ENCODE measurements at places on chromosomes 5 and 9.

GRCh38 chr5:144416196-144416595 is 245.5 kb downstream of the KCTD16 start:
- DNase-seq = no peak

- no peak for DNase-seq
Measured at GRCh38 chr9:21281275-21281674, 23.8 kb downstream of the IFNA5 start.

DNA sequence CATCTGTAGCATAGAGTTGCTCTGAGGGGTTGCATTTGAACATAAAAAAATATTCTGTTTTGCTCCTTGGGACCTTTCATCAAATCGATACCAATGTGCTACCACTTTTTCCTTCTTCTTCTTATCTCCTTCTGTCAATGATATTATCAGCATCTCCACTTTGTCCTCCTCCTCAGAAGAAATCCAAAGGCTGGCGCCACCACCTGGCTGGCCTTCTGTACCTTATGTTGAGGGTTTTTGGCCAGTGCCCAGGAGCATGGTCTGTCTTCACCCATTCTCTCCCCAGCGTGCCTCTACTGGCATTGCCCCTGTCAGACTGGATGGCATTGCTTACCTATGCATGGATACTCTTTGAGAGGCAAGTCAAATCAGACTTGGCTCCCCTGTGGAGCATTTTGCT is 167.2 kb downstream of the CFAP90 start:
- no peak for DNase-seq

DNA sequence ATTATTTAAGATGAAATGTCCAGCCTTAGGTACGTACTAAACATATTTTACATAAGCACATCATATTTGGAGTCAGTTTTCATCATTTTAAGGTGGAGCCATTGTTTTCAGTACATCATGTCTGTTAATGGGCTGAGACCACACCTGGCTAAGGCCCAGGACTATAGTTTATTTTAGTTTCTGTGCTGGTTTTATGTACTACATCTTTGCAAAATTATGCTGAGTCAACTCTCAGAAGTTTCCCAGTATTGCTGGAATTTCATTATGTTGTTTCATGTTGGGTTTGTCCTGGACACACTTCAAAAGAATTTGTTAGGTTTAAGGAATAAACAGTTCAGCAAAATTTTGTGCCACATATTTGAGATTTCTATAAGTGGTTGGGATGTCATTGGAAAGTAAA is 171.2 kb downstream of the CCDC171 start:
- DNase-seq = no peak

- DNase-seq = peak; percentile 63
Measured at GRCh38 chr9:109052416-109052815, 39.1 kb upstream of the CTNNAL1 start.

- no peak for DNase-seq
Measured at GRCh38 chr5:37568018-37568753, 189.1 kb downstream of the WDR70 start.

- DNase-seq = no peak
Measured at GRCh38 chr9:14030375-14031059, 283.4 kb downstream of the NFIB start.

- DNase-seq = no peak
Measured at GRCh38 chr5:94254214-94254613, 364.2 kb downstream of the KIAA0825 start.

DNA sequence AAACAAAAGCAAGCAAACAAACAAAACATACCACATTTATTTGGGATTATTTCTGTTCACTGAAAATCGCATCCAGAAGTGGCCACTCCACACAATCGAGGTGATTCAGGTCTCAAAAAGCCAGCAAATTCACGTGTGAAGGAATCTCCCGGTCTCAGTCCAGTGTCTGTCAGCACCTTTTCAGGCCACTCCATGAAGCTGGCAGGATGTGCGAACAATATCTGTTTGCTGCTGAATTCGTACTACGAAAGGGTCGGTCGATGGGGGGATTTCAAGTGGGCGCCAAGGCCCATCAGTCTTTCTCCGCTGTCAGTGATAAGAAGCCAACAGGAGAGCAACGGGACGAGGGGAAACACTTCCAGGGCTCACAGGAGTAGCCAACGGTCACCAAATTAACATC is 505.1 kb downstream of the IRX1 start:
- no peak for DNase-seq

DNA sequence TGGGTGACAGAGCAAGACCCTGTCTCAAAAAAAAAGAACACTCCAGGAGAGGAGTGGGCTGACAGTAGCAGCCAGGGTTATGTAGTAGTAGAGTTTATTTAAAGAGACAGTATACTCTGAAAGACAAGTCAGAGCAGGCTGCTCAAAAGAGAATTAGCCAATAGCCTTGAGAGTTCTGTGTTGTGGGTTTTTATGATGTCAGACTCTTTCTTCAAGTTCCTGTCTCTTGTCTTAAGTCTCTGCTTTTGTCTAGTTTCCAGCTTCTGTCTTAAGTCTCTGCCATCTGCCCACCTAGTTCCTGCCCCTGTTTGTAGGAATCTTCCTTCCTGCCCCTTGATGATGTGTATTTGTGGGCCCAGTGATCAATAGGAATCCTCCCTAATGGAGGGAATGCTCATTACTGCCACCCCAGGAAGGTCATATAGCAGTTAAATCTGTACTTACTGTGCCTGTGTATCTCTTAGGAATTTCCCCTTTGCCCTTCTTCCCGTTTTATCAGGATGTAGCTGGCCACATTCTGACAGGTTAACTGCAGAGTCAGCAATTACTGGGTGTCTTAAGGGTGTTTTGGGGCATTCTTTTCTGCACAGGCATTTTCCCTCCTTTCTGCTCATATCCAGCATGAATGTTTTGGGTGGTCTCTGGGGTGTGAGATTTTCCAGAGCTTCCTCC is 580.5 kb upstream of the SGCD start:
- DNase-seq = no peak

GRCh38 chr5:180599590-180599914 is 8.3 kb upstream of the SCGB3A1 start:
- DNase-seq = no peak

GRCh38 chr9:74985041-74985440 is 32.3 kb upstream of the C9orf40 start:
- DNase-seq = no peak

GRCh38 chr5:95382801-95383200 is 8.4 kb upstream of the FAM81B start:
- DNase-seq = no peak

GRCh38 chr9:91303741-91304415 is 57.8 kb downstream of the AUH start:
- DNase-seq = no peak

GRCh38 chr9:17900606-17901005 is 321.7 kb downstream of the SH3GL2 start:
- DNase-seq = no peak

GRCh38 chr9:122347348-122348287 is 23.2 kb upstream of the PTGS1 start:
- DNase-seq = no peak

DNA sequence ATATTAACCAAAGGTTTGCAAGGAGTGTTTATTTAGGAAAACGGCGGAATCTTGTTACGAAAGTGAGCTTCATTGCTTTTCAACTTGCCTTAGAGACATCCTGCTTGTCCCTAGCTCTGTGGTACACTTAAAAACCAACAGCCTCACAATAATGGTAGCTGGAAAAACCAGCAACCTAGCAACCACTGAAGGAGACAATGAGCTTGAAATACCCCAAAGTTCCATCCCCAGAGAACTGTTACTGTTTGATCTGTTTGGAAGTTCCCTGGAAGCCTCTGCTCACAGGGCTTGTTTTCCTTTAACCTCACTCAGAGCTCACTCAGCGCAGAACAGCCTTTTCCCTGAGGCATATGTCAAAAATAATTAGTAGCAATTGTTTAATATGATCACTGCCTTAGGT is 43.2 kb downstream of the SH3TC2 start:
- DNase-seq = no peak

- no peak for DNase-seq
Measured at GRCh38 chr5:94903726-94904125, 285.3 kb downstream of the SLF1 start.

DNA sequence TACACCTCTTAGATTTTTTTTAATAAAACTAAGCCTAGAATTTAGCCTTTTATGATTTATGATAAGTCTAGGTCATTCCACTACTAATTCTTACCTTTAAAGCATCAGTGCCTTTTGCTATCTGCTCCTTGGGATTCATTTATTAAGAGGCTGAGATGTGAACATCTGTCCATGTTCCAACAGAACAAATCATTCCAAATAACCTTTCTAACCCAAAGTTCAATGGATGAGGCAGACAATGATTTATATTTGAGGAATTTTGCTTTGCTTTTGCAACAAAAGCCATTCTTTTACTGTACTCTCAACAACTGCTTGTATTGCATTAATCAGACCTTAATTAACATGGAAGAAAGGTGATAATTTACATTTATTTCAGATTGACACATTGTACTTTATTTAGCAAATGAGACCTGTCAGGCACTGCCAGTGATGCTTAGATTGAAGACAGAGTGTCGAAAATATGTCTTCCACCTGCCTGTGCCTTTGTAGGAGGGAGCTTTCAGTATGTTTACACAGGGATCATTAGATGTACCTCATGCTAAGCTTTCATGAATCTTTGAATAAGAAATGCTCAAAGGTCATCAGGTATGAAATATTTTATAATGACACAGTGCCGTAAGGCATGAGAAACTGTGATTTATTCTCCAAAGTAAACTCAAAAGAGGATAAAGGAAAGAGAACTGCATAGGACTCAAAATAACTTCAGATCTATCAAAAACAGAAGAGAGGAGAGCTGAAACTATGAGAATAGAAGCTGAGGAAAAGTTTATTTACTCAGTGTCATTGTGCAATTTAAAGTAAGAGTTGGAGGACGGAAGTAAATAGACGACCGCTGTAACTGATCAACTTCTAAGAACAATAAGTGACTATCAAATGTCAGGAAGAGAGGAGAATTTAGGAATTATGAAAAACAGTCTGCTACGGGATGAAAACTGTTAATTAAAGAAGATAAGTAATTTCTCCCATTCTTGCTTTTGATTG is 36.7 kb upstream of the IZUMO3 start:
- no peak for DNase-seq

DNA sequence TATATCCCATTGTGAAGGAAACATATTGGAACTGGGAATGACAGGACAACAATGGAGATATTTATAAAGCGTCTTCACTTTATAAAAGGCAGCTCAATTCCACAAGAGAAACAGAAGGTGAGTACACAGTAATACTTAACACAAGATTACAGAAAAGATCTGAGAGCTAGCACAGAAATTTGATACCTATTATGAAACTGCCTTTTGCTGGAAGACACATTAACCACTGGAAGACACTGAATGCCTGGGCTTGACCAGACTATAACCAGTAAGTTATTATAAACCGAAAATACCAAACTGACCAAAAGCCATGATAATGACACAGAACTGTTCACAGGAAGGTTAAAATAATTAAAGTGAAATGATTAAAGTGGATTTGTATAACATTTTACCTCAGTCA is 195.4 kb downstream of the NR2F1-AS1 start:
- no peak for DNase-seq

GRCh38 chr5:53601570-53601969 is 41.1 kb downstream of the NDUFS4 start:
- DNase-seq = no peak

DNA sequence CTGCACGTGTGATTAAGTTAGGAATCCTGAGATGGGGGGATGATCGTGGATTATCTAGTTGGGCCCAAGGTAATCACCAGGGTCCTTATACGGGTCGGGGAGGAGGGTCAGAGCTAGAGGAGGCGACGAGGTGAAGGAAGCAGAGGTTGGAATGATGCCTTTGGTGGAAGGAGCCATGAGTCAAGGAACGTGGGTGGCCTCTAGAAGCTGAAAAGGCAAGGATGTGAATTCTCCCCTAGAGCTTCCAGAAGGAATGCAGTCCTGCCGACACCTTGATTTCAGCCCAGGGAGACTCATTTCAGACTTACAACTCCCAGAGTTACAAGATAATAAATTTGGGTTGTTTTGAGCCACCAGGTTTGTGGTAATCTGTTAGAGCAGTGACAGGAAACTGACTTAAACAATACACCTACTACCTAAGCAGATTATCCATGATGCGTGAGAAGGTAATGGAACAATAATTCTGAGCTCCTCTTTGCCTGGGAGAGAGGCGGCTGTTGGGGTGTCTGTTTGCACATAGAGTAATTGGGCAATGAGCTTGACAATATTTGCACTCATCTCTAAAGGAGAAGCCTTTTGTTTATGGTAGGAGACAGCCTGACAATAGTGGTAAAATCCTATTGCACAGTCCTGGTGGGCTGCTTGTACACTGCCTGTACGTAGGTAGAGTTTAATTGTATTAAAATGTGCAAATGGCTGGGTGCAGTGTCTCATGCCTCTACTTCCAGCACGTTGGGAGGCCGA is 129.3 kb upstream of the IER5L start:
- no peak for DNase-seq

DNA sequence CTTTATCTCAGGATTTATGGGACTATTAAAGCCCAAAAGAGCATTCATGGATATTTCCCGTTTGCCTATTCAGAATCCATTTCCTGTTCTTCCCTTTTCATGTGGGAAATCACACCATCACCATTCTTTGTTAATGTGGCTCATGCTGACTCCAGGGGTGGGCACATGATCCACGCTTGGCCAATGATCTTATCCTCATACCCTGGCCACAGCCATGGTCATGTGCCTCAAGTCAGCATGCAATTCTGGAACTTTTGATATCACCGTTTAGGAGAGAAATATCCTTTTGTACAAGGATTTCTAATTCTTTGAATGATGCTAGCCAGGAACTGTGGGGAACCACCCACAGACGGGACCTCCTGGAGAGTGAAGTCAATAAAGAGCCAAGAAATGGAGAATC is 272.2 kb downstream of the PRELID2 start:
- no peak for DNase-seq

GRCh38 chr9:136765041-136765440 is 723 bp upstream of the LCN15 start:
- DNase-seq = no peak

- DNase-seq = no peak
Measured at GRCh38 chr9:107049046-107049802, 186.3 kb downstream of the ZNF462 start.

GRCh38 chr5:55675119-55675518 is 37.0 kb downstream of the SLC38A9 start:
- DNase-seq = no peak

- no peak for DNase-seq
Measured at GRCh38 chr5:107294211-107294550, 376.6 kb downstream of the EFNA5 start.

DNA sequence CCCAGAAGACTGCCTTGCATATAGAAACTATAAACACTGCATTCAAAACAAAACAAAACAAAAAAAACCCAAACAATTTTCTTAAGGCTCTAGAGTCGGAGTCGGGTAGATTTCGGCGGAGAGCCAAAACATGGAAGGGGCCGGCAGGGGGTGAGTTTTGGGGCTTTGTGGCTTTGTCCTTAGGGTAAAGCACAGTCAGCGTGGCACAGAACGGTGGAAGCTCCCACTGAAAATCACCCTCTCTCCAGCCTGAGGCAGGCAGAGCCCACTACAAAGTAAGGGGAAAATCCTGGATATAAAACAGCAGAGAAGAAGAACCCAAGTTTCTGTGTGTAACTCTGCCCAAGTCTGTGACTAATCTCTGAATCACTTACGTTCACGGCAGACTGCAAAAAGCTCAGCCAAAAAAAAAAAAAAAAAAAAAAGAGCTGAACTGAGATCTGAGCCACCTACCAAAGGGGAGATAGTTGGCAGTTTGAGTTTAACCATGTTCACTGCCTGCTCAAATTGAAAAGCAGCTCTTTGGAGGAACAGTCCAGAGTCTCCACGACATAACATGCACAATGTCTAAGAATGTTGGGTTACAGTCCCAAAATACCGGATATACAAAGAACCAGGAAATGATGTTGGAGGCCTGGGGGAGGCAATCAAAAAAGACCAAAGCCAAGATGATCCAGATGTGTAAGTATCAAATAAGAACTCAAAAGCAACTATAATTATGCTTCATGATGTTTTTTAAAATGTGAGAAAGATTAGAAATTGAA is 26.6 kb upstream of the OR2K2 start:
- DNase-seq = no peak
